ENCODE measurements at places on chromosomes 5 and 9.

GRCh38 chr9:130193531-130194377 is 21.6 kb downstream of the NCS1 start:
- DNase-seq: no peak

- no peak for DNase-seq
These were observed 226.1 kb upstream of the PIK3R1 start for GRCh38 chr5:67989456-67989855.

GRCh38 chr9:128242828-128243214 is 33.0 kb downstream of the GOLGA2 start:
- no peak for DNase-seq

- DNase-seq: no peak
These were observed 560.2 kb upstream of the CLINT1 start for GRCh38 chr5:158419186-158419585.

DNA sequence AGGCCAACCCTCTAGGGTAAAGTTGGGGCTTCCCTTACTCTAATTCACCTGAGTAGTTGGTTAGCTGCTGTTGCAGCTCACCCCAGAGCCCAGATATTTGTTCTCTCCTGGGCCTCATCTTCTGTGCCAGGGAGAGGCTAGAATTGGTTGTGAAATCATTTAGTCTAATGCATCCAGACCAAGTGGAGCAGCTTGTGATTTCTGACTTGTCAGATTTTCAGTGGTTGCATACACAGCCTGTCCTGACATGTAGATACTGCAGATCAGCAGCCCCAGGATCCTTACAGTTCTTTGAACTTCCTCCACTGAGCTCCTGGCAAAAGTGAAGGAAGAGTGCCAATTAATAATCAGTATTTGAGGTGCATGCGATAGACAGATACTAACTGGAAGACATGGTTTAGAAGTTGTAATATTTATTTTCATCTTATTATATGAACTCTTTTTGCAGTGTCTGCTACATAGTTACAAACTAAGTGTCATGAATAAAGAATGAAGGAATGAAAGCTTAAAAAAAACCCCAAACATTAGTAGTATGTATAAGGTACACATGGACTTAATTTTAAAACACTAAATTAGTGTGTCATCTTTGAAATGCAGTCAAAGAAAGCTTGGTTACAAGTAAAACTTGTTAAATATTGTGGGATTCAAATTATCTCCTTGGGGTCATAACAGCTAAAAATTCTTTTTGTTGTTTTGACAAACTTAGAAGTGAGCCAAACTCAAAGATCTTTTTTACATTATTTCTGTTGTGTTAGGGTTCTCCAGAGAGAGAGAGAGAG is 128.5 kb downstream of the VPS13A start:
- no peak for DNase-seq

DNA sequence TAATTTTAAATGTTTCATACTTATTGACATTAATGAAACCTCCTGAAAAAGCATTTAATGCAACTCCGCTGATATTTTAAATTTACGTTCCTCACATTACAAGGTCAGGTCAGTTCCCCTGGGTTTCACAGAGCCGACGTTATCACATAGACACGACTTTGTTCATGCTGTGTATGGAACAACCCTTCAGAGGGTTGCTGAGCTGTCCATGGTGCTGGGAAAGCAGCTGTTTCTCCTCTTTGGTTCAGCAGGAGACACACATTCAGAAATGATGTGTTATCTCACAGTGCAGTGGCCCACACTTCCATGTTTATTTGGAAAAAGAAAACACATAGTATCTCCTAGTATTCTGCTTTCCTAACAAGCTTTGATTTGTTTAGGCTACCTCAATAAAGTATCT is 53.5 kb downstream of the PPP2R2B start:
- no peak for DNase-seq

- no peak for DNase-seq
These were observed 26.6 kb upstream of the CD180 start for GRCh38 chr5:67223211-67223610.

- no peak for DNase-seq
These were observed 31.4 kb downstream of the CAMK2A start for GRCh38 chr5:150258130-150258529.

GRCh38 chr5:120564013-120564412 is 99.9 kb downstream of the PRR16 start:
- no peak for DNase-seq

- DNase-seq: no peak
These were observed 80.9 kb upstream of the CPEB4 start for GRCh38 chr5:173807181-173807655.

All from NCI-H1048 (cell line).